ENCODE measurements at places on chromosomes 13 and 19. TPM values are rescaled to one million over a fixed set of nuclear protein-coding genes. Genes with fewer than 3 reads are reported as not detected.

Gene GPR4
- total RNA-seq = 1.3 TPM

Gene VMAC
- 7.2 TPM for total RNA-seq

DNA sequence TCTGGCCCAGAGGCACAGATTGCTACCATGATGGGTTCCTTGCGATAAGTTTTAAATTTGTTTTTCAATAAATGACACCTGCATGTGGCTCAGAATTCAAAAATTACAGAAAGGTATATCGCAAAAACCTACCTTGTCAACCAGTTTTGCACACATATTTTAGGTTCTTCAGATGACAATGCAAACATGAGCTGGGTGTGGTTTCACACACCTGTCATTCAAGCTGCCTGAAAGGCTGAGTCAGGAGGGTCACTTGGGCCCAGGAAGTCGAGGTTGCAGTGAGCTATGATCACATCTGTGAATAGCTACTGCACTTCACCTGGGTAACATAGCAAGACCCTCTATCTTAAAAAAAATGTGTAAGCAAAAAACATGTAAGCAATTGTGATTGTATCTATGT lies 56.1 kb downstream of the DNM2 start:
- no peak for DNase-seq

GRCh38 chr13:43171489-43171888 lies 148.1 kb downstream of the DNAJC15 start:
- no peak for DNase-seq

Gene SIGLEC11
- total RNA-seq = 6.5 TPM

Gene ZNF382
- total RNA-seq = 6.7 TPM

Gene TSKS
- total RNA-seq = 0.23 TPM

- DNase-seq = no peak
Observed at GRCh38 chr13:99704390-99704789, 203.1 kb downstream of the TM9SF2 start.

DNA sequence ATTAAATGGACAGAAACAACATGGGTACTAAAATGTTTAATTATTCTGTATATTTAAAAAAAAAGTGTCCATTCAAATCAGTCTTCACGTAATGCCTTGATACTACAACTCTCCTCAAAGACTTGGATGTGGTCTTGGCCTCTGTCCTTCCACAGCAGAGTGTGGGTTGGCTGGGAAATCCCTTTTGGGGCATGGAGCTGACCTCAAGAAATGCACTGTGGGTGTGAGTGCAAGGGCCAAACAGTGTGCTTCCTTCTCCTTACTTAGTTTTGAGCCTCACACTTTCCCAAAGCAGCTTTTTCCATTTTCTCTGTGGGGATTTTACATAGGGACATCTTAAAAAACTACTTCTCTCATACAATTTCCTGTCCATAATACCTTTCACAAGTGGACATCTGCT lies 607.4 kb downstream of the EFNB2 start:
- DNase-seq = no peak

GRCh38 chr13:95713651-95714050 lies 36.7 kb downstream of the DNAJC3 start:
- DNase-seq = no peak

DNA sequence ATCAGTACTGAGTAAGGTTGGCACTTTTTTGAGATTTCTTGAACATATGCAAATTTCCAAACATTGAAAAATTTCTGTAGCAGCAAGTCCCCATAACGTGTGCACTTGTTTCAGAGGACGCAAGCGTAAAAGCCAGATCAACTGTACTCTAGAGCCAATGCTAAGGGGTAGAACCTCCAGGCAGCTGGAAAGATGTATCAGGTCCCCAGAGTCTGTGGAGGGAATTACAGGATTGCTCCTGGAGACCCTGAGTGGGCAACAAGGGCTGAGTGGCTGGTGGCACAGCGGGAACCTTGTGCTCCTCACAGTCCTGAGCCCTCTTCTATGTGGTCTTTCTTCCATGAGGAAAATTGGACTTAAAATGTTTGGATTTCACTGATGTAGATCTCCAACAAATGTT lies 53.9 kb upstream of the AMER2 start:
- DNase-seq = no peak

Gene FGF21
- total RNA-seq = not detected

- DNase-seq = no peak
Observed at GRCh38 chr13:111409413-111409812, 89.0 kb downstream of the TEX29 start.

Measured in lung (tissue), 17 donors.